ENCODE measurements at places on chromosomes 2 and 18.

- DNase-seq: no peak
Observed at GRCh38 chr18:47407736-47408135, 156.3 kb upstream of the SKOR2 start.

DNA sequence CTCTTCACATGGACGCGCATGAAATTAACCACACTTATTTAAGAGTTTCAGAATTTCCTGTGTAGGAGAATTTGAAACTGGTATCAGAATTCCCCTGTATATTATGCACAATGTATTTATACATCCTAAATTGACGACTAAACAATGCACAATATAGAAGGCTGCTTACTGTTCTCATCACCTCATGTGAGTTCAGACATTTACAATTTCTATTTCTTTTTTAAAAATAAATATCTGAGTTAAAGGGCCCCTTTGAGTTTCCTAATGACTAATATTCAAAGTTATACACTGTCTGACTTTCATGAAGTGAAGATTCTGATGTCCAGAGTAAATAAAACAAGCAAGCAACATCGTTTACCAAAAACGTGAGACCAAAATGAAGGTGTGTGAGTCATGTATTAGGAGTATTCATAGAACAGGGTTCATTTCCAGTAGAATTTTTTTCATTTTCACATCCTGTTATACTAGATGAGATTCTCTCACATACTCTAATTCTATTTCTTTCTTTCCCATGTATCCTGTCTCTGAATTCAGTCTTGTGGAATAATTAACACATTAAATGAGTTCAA is 406.2 kb downstream of the NUP35 start:
- no peak for DNase-seq

DNA sequence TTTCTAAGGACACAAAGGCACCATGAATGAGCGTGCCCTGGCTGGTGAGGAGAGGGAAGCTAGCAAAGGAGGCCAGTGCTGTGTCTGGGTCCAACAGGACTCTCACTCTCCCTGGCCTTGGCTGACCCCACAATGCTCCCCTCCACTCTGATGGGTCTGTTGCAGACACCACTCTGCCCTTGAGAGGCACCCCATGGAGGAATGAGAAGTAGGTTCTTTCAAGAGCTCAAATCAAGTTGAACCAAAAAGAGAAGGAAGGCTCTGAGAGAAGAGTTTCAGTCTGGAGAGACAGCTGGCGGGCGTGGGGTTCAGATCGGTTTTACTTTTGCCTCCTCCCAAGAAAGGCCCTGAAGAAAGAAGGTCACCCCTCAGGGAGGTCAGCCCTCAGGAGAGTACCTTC is 18.4 kb downstream of the TMEM247 start:
- no peak for DNase-seq

DNA sequence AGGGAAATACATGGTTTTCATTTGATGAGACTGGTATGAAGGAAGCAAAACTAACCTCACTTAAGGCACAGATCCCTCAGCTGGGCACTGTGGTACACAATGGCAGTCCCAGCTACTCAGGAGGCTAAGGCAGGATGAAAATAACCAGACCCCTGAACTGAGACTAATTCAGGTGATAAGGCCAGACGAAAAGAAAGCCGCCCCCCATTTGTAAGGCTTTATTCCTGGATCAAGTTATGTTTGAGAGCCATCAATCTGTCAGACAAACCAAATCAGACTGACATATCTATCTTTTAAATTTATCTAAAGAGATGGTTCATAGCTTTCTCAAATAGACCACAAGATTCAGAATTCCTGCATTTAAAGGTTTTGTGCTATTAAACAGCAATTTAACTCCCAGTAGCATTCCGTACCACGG is 4.1 kb downstream of the SRSF7 start:
- DNase-seq: no peak

- DNase-seq: no peak
Observed at GRCh38 chr2:25955036-25955435, 27.3 kb downstream of the KIF3C start.

All from urothelium cell line (cell line).